ENCODE measurements at places on chromosomes 16 and 17.

DNA sequence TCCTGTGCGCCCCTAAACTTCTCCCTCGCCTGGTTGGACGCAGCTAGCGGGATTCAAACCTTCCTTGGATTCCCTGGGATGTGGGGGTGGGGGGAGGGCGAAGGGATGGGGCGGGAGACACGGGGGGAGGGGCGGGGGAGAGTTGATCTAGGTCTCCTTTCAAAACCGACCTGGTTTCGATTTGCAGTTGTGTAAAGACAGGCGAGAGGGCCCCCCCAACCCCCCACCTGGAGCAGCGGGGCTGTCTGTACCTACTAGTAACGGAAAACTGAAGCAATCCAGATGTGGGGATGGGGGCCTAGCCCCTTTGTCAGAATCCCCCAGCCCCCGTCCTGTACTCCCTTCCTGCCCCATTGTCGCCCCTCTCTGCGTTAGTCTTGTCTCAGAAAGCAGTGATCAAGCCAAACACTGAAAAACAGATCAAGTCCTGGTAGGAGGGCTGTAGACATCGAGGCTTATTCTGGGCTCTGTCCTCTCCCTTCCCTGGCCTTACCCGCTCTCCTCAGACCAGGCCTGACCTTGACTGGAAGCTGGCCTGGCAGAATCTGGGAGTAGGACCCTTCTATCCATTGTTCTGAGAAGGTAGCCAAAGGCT lies 902 bp downstream of the DLX4 start:
- no peak for DNase-seq

DNA sequence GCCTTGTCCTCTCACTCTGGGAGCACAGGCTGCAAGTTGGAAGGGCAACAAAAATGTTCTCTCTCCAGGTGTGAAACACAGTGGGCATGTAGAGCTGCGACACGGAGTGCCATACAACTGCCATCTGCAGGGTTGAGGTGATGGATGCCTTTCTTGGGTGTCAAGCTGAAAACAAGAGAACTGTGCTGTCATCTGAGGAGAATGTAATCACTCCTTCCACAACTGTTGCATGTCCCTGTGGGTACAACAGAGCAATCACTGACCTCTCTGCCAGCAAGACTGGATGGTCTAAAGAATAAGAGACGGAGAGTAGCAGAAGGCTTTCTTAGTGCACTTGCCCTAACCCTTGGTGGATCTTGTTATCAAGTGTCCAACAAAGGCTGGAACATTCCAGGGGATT lies 29.2 kb downstream of the SLFN11 start:
- no peak for DNase-seq

DNA sequence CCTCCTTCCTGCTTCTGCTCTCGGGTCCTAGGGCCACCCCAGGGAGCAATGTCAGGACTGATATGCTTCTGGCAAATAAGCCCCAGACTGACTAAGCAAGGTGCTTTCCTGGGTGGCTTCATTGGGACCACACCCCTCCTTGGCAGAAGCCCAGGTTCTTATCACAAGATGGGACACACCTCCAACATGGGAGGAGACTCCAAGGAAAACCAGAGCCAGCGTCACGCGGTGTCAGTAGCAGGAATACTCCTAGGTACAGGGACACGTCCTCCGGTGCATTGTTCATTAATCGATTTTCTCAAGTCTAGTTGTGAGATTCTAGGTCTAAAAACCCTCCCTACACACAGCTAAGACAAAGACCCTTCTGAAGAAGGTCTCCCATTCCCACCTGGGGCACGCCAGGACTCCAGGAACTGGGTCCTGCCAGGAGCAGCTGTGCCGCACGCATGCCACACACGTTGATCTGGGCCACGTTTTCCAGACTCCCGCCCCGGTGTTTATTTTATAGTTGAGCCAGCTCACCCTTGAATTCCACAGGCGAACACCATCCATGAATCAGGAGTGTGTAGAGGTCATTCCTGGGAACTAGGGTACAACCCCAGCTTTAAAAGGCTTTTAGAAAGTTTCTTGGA lies 30.8 kb downstream of the FA2H start:
- no peak for DNase-seq

GRCh38 chr16:88726981-88727380 lies 20.7 kb downstream of the CTU2 start:
- DNase-seq = no peak

DNA sequence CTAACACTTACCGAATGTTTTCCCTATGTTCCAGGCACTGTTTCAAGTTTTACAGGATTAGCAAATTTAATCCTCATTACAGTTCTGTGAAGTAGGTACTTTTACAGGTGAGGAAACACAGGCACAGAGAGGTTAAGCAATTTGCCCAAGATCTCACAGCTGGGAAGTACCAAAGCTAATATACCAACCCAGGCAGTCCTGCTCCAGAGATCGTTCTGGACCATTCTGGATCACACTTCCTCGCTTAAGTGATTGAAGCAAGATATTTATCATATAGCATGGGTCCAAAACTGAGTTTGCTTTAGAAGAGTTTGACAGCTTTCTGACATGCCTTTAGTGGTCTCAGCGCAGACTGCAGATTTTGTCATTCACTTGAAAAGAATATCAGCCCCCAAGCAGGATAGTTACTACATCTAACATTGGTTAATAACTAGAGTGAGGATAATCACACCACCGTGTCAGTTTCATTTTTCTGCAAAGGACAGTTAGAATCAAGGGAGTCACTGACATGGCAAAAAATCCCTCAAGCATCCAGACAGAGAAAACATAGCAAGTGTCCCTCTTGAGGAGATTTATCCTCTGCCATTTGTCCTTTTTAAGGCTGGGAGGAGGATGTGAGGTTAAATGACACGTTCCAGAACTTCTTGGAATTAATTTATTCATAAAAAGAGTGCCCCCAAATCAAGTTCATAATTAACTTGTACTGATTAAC lies 5.1 kb downstream of the HS3ST3B1 start:
- no peak for DNase-seq

- no peak for DNase-seq
Measured at GRCh38 chr17:81339191-81339533, 44.1 kb upstream of the SLC38A10 start.

DNA sequence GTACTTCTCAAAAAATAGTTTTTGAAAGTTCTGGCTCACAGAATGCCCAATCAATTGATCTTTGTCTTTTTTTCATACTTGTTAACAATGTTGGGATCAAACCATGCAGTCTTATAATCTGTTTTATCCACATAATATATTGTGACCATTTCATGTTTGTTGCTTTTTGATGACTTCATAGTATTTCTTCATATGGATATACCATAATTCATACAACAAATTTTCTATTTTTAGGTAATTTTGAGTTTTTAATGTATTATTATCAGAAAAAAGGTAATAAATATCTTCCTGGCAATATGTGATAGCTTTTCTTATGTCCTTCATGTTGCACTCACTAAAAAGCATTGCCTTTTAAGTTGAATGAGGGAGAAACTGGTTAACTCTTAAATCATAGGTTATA lies 44.8 kb downstream of the TBC1D26 start:
- DNase-seq = no peak

GRCh38 chr17:31699281-31699680 lies 159.8 kb downstream of the COPRS start:
- DNase-seq = no peak

- DNase-seq = no peak
Measured at GRCh38 chr17:27216836-27217235, 77.1 kb upstream of the WSB1 start.

- no peak for DNase-seq
Measured at GRCh38 chr16:28967156-28967555, 7.4 kb upstream of the SPNS1 start.

DNA sequence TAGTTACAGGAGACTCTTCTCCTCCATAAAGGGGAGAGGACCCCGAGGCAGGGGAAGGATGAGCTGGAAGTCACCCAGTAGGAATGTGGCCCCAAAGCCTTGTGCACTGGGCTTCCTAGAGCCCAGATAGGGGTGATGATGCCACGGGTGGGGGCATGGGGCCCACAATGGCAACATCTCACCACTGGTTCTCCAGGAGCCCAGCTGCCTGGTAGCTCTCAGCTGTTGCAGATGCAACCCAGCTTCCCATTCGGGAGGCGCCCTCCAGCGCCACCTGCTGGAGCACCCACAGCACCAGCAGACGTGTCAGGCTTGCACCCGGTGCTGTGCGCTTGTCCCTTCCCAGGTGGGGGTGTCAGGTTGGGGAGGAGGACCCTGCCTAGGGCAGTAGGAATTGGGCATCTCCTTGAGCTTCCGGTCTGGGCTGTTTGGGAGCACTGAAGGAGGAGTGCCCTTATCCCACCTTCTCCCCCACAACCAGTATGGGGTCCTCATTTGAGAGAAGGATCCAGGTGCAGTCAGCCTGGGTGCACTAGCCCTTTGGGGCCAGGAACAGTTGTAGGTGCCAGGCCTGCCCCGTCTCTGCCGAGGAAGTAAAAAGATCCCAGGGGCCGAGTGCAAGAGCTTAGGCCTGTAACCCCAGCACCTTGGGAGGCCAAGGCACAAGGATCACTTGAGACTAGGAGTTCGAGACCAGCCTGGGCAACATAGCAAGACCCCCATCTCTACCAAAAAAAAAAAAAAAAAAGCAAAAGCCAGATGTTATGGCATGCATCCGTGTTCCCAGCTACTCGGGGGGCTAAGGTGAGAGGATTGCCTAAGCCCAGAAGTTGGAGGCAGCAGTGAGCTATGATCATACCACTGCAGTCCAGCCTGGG lies 14.4 kb downstream of the CDIPT start:
- DNase-seq = peak; percentile 56

- no peak for DNase-seq
Measured at GRCh38 chr17:81164371-81165245, 699 bp upstream of the PVALEF start.

- DNase-seq = no peak
Measured at GRCh38 chr17:20920815-20921199, 122.0 kb downstream of the USP22 start.

DNA sequence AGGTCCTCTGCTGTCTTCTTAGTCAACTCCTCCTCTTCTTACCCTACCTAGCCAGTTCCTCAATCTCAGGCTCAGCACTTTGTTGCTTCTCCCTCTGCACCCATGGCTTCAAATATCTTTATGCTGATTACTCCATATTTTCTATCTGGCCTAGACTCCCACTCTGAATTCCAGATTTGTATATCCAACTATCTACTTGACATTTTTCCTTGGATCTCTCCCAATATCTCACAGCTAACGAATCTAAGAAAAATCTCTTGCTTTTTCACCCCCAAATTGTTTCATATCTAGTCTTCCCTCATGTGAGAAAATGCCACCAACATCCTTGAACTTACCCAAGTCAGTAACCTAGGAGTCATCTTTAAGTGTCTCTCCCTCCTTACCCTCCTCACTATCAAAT lies 176.4 kb upstream of the ERCC4 start:
- no peak for DNase-seq

GRCh38 chr17:41354536-41354935 lies 3.9 kb upstream of the KRT33A start:
- no peak for DNase-seq

DNA sequence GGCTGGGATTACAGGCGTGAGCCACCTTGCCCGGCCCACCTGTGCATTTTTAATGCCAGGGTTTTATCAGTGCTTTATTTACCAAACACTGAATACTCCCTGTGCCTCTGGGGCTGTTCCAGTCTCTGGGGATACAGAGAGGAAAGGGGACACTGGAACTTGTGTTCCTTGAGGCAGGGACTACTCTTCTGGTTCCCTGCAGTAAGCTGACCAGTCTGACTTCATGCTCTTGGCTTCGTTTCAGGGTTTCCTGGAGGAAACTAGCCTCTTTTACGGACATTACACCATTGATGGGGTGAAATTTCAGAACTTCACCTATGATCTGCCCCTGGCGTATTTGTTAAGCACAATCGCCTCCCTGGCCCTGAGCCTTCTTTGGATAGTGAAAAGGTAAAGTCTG lies 37.4 kb upstream of the COQ7 start:
- DNase-seq = no peak

DNA sequence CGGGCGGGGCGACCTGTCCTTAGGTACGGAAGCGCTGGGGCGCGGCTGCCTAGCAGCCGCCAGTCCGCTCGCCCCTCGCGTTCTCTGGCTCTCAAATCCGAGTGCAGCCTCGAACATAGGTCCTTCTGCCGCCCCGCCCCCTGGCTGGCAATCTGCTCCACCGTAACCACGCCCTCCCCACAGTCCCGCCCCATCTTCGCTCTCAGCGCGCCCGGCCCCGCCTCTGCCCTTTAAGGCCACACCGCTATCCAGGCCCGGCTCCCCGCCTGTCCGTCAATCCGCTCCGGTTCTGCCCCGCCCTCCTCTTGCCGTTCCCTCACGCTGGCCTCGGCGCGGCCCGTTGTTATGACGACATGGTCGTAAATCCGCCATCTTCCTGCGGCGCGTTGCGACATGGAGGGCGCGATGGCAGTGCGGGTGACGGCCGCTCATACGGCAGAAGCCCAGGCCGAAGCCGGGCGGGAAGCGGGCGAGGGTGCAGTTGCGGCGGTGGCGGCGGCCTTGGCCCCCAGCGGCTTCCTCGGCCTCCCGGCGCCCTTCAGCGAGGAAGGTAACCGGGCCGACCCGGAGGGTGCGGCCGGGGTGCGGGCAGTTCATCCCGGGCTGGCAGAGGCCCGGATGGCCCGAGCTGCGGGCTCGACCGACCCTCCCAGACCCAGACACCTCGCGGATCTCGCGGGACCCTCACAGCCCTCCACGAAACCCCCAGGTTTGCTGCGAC lies at the start of gene E4F1:
Gene E4F1, plus strand, starts transcription at position 371 of the 721 bp plus-strand sequence. Its CDS starts 23 bp downstream, at position 394.
- peak; percentile 99 for DNase-seq

Data from activated CD4-positive, CD25-positive, alpha-beta regulatory T cell (primary cell).